Activated CD4-positive, CD25-positive, alpha-beta regulatory T cell treated with anti-CD3 and anti-CD28 coated beads, Interleukin-2, amount 50 U/mL, for 24 hours (primary cell): ENCODE measurements at places on chromosomes 5 and 9.

DNA sequence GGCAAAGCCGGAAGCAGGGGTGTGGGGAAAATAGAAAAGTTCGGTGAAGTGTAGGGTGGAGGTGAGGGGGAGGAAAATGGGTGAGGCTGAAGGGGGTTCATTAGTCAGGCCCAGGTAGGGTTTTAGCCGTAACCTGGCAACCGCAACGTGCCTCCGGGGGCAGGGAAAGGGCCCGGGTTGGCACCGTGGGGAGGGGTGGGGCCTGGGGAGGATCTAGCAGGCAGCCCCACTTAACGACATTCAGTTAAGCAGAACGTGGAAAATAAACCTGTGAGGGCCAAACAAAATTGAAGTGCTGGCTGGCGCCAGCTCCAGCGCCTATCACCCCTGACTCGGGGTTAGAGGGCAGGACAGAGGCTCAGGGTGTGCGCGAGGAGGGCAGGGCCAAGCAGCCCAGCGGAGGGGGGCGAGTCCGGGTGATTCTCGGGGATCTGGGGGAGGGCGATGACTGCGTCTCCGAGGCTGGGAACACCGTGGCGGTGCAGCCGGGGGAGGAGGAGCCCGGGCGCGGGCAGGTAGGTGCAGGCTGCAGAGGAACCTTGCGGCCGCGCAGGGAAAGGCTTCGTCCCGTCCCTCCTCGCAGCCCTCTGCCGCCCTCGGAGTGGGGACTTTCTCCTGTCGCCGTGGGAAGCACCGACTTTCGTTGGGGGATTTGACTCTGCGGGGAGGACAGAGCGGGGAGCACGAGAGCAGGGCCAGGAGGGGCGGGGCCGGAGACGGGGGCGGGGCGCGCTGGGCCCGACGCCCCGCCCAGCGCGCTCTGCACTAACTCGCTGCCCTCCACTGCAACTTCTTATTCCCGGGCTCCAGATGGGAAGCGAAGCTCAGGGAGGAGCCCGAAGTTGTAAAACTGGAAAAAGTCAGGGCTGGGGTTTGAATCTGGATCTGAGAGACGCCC is 5.1 kb downstream of the RGS14 start:
- peak; percentile 58 for ATAC-seq

GRCh38 chr5:170614720-170615119 is 110.9 kb downstream of the KCNIP1 start:
- ATAC-seq: peak; percentile 78

DNA sequence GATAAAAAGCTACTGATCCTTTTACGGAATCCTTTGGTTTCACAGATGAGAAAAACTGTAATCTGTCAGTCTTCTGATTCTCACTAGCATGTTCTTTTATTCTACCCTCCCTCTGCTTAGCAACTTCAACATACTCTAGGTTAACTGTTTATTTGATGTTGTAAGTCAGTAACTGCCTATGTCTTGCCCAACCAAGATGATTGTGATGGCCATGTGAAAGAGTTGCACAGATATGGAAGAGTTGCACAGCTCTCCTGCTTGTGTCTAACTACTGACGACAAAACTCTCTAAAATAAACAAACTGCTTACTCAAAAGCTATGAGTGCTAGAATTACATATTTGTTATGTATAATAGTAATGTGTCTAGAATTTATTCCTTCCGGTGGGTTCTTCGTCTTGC is 227.3 kb upstream of the DAB2 start:
- no peak for ATAC-seq

DNA sequence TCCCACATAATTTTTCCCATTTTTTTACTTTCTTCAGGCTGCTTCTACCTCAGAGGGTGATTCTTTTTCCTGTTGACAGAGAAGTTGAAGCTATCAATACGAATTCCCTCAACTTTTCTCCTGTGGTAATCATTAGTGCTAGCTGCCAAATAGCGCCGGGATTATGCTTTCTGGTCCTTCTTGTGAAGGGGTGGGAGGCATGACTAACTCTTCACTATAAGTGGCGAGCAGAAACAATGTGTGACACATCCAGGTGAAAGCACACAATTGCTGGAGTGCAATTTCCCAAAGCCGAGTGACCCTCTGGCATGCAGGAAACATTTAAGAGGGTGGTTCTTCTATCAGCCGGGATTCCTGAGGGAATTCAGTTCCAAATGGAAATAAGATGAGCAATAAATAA is 56.0 kb downstream of the TRPC7 start:
- ATAC-seq: no peak

DNA sequence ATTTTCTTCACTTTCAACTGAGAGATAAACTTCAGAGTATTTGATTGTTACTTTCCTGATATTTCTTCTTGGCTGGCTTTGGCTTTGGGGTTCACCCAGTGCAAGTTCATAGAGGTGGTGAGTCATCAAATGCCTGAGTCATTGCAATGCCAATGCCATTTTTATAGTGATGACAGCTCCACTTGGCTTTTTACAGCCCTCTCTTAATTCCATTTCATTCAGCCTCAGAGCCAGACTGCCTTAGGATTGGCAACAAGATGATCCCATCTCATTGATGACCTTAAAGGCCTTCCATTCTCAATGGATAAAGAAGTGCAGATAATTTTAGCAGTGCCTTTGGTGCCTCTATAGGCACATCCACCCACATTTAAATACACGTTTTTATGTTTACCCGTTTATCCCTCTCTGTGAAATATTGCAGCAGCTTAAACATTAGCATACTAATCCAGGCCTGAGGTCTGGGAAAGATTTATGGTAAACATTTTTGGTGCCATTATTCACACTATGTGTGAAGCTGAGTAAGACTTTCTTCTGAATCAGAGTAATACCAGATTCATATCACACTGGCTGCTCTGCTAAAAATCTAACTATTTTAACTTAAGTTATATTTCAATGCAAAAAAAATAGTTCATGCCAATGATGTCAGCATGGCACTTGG is 88.9 kb upstream of the TYRP1 start:
- no peak for ATAC-seq

GRCh38 chr5:96067251-96067650 is 105.6 kb upstream of the ELL2 start:
- ATAC-seq: no peak

GRCh38 chr5:96391921-96392320 is 41.1 kb downstream of the PCSK1 start:
- ATAC-seq: no peak

GRCh38 chr9:18331310-18331684 is 142.7 kb upstream of the ADAMTSL1 start:
- no peak for ATAC-seq

DNA sequence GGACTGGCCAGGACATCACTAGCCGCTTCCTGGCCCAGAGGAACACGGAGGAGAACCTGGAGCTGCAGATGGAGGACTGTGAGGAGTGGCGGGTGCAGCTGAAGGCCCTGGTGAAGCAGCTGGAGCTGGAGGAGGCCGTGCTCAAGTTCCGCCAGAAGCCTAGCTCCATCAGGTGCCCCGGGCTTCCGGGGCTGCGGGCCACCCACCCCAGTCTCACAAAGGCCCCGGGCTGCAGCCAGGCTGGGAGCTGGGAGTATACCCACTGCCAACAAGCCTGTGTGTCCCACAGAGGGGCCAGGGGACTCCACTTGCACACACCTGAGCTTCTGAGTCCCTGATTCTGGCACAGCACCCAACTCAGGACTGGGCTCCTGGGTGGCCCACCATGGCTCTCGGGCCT is 1.7 kb upstream of the RABL6 start:
- ATAC-seq: no peak

DNA sequence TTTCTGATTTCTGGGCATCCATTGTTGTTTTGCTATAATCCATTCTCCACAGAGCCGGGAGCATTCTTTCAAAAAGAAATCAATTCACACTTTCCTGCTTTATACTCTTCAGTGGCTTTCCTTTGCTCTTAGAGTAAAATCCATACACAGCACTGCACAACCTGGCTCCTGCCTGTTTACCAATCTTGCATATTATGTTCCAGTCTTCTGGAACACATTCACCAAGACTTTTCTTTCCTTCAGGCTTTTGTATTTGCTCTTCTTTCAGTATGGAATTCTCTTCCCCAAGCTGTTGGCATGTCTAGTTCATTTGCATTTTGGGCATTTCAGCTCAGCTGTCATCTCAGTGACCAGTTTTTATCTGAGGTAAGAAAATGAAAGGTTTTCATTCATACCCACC is 6.3 kb downstream of the RFESD start:
- no peak for ATAC-seq

DNA sequence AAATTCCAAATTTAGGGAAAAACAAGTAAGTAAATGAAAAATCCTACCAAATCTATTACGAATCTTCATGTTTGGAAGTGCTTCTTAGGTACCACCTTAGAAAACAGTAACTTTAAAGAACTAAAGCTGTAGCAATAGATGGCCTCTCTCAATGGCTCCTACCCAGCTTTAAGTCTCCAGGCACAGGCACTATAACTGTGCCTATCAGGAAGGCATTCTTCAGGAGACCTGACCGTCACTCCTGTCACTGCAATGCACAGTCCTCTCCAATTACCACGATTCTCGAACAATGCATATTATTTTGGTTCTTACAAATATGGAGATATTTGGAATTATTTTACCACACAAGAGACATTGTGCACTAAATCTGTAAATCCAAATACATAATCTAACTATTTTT is 12.9 kb downstream of the NFIB start:
- ATAC-seq: no peak

DNA sequence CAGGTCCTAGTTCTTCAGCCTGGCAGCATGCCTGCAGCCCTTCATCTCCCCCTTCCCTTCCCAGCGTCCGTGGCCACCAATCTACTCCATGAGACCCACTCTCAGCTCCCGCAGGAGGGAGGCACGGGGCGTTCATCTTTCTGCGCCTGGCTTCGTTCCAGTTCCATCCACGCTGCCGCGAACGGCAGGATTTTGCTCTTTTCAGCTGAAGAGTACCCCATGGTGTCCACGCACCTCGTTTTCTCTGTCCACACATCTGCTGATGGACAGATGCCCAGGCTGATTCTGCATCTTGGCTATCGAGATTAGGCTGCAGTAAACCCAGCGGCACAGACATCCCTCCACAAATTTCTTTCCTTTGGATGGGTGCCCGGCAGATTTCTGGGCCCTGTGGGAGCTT is 30.5 kb upstream of the NKD2 start:
- ATAC-seq: no peak
